DMS79 (cell line): ENCODE measurements at places on chromosomes 13 and 19.

DNA sequence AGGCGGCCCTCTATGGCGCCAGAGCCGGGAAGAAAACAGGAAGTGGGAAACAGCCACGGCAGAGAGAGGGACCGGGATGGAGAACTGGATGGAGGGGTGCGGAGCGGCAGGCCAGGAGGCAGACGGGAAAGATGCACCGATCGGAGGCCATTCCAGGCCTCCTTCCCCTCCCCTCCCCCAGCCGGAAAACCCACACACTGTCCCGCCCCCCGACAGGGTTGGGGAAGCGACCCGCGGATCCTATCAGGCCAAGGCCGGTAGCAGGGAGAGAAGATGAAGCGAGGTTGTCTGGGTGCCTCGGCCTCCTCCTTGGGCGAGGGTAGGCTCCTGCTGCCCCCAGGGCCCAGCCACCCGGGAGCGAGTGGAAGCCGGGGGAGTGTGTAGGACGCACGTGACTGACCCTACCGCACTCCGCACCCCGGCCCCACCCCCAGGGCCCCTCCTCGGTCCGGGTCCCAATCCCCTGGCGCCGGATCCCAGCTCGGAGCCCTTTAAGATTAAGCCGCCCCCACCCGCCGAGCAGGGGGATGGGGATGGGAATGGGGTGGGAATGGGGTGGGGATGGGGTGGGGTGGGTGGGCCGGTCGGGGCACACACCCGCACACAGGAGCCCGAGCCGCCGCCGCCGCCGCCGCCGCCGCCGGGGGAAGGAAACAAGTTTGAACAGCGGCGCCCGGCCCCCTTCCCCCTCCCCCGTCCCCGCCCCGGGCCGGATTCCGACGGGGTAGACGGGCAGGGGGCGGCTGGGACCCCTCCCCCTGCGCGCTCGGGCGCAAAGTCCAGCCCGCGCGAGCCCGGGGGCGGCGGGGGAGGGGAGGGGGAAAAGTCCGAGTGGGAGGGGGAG, 1.5 kb downstream of the ERF start:
- peak; percentile 5 for DNase-seq

DNA sequence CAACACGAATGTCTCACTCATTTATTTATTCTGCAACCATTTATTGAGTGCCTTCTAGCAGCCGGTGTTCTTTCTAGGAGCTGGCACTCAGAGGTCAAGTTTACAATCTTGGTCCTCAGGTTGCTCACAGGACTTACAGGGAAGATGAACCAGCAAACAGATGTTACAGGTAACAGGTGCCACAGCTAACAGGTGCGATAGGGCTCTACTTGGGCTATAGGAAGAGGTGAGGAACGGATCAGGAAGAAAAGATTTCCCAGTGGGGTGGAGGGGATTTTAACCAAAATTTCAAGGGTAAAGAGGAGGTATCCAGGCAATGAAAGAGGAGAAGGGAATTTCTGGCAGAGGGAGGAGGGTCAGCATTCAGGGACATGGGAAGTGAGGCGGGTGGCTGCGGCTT, 87.3 kb upstream of the FARP1 start:
- DNase-seq: peak; percentile 74

- DNase-seq: peak; percentile 78
Measured at GRCh38 chr13:100542826-100543156, 45.8 kb downstream of the GGACT start.

DNA sequence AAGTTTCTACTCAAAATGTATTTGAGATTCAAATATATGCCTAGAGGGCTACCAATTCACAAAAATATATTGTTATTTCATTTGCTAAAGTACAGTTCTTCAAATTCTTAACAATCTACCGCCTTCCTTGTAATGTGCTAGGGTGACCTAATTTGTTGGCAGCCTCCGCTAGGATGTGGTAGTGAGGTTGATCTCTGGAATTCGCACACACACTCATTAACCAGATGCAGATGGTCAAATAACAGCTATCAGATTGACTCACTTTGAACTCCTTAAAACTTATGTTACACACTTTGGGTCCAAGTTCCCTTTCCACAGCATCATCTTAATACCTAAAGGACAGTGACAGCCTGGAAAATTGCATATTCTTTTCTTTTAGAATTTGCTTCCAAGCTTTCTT, 367.3 kb downstream of the DCT start:
- no peak for DNase-seq

DNA sequence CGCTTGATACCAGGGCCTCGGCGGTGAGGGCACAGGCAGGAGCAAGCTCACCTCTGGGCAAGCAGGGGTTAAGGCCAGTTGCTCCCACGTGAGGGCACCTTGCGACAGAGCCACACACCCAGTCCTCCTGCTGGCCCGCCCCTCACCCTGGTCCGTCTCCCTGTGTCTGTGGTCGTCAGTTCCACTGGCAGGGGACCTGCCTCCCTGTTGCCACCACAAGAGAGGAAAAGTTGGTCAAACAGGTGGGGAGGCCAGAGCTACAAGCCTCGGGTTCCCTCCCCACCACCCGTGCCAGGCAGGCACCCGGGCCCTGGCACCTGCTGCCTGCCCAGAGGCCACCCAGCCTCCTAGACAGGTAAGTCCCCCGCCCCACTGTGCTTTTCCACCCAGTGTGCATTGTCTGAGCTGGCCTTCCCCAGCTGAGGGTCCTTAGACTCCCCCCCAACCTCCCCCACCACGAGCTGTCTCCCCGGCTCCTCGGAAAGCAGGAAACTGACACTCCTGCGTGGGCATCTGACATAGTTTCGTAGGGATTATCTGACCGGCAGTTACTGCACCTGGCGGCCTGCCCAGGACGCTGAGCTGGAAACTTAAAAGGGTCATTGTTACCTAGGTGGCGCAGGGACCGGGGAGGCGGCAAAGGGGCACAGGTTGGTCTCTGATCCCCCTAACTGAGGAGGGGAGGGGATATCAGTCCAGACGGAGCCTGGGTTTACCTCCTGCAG, at the start of gene TJP3:
Gene TJP3 (plus strand): TSS at position 178 of the 725 bp plus-strand sequence. CDS start 20,049 bp downstream, outside the sequence.
- no peak for DNase-seq

- DNase-seq: no peak
Measured at GRCh38 chr13:51207881-51208280, 14.3 kb upstream of the FAM124A start.

- DNase-seq: no peak
Measured at GRCh38 chr13:50227361-50227760, 212.1 kb downstream of the KCNRG start.

- DNase-seq: no peak
Measured at GRCh38 chr13:102136735-102137296, 265.0 kb downstream of the FGF14 start.

DNA sequence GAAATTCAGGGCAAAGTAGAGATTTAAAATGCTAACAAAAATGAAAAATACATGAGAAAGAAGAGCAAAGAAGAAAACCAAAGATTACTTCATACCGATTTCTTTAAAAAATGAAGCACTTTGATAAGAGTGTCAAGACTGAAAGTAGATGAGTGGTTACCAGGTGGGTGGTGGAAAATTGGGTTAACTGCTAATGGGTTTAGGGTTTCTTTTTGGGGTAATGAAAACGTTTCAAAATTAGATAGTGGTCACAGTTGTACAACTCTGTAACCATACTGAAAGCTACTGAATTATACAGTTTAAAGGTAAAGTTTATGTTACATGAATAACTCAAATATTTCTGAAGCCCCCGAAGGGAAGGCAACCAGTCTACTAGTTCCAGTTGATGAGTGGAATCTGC, 179.4 kb downstream of the NDFIP2 start:
- DNase-seq: no peak

DNA sequence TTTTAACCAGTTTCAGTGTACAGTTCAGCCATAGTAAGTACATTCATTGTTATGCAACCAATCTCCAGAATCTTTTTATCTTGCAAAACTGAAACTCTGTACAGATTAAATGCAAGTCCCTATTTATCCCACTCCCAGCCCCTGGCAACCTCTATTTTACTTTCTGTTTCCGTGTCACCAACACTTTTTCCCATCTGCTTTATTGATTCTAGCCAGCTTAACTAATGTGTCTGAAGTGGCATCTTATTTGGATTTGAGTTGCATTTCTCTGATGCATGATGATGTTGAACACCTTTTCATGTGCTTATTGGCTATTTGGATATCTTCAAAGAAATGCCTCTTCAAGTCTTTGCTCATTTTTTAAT, 18.9 kb downstream of the SPATA13 start:
- DNase-seq: peak; percentile 10

- no peak for DNase-seq
Measured at GRCh38 chr13:39900106-39900750, 244.8 kb downstream of the COG6 start.

DNA sequence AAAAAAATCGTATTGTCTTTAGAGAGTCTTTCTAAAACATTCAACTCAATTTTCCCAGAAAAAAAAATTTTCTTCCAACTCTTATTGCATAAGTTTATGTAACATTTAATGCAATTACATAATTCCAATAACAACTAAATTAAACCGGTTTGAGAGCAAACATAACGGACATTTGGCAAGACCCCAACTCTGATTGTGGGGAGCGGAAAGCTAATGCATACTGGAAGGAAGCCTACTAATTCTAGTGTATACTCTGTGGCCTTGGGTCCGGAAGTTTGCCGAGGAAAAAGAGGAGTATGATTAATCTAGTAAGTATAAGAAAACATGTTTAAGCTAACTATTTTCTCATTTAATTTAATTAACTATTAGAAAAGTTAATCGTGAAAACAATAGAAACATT, 21.3 kb upstream of the MIR17HG start:
- DNase-seq: no peak

DNA sequence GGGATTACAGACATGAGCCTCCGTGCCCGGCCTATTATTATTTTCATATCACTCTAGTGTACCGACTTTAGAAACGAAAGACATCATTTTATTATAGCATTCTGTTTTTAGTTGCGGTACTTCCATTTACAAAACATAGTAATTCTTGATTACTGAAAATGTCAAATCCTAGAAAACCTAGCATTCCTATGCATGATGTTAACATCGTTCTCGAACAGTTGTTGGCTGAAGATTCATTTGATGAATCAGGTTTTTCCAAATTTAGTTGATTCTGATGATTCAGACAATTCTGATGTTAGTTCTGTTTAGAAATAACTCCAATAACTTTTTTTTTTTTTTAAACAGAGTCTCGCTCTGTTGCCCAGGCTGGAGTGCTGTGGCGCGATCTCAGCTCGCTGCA, 11.5 kb upstream of the MTRF1 start:
- no peak for DNase-seq

DNA sequence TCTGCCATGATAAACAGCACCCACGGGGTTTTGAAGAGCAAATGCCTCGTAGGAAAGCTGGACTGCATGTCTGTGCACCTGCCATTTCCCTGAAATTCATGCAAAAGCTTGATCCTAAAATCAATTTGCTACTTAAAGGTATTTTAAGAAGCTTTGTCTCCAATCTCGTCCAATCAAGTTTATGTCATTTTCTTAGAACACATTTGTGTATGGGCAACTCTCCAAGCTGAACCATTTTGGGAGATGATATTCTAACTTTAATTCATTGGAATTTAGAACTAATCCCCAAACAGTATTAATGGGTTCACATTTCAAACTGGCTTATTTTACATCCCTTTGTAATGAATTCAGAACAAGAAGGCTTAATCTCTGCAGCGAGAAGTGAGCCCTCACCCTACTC, 822 bp downstream of the ADPRHL1 start:
- no peak for DNase-seq

DNA sequence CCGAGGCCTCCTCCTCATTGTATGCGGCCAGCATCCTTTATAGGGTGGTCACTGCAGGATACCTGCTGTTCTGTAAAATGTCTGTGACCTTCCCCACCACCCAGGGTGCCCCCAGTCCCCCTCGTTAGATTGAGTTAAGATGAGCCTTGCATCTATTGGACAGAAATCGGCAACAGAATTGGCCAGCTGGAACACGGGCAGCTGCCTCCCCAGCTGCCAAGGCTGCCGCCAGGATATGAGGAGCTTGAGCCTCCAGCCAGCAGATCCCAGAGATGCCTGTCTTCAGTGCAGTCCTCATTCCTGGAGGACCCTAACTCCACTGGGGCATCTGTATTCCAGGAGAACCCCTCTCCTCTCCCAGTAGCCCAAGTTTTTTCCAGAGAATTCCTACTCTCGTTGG, 463.0 kb downstream of the TSHZ3 start:
- DNase-seq: no peak
